ENCODE measurements at places on chromosomes 16 and 17. TPM values are rescaled to one million over a fixed set of nuclear protein-coding genes. Genes with fewer than 3 reads are reported as not detected.

Gene SLC47A2
- total RNA-seq: not detected

Gene HNF1B
- total RNA-seq: not detected

Gene NIP7
- total RNA-seq: 35.3 TPM

Gene PNMT
- total RNA-seq: 2.4 TPM

Gene TRIM65
- total RNA-seq: 48.6 TPM

DNA sequence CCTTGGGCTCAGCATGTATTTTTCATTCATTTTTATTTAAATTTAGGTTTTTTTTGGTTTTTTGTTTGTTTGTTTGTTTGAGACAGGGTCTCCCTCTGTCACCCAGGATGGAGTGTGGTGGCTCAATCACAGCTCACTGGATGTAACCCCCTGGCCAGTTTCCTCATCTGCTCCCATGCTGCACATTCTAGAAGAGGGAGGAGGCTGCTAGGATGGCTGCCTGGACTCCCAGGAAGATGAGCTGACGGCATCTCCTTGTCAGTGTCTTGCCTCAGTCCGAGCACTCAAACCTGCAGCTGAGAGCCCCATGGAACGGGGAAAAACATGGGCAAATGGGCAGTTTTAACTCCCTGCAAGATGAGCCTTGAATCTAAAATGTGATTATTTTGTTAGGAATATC is 7.5 kb downstream of the MEAK7 start:
- DNase-seq: no peak

DNA sequence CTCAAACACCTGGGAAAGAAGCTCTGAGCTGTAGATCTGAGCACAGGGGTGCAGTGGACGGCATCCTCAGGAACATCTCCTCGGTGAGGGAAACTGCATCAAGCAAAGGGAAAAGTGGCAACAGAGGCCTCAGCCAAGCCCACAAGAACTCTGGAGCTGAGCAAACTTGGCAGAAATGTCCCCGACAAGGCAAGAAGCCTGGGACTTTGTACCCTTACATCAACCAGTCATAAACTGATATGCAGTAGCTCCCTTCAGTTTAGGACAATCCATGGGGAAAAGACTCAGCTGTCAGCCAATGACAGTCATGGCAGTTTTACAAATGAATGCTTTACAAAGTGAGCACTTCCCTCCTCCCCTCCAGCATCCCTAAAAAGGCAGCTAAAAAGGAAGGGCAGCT is 210.0 kb upstream of the DYNLRB2 start:
- no peak for DNase-seq

GRCh38 chr17:54494721-54495715 is 405.6 kb upstream of the TOM1L1 start:
- DNase-seq: no peak

GRCh38 chr17:82892899-82893565 is 53.2 kb upstream of the ZNF750 start:
- DNase-seq: no peak

- DNase-seq: no peak
Measured at GRCh38 chr17:36611345-36612072, 10.1 kb downstream of the MRM1 start.

DNA sequence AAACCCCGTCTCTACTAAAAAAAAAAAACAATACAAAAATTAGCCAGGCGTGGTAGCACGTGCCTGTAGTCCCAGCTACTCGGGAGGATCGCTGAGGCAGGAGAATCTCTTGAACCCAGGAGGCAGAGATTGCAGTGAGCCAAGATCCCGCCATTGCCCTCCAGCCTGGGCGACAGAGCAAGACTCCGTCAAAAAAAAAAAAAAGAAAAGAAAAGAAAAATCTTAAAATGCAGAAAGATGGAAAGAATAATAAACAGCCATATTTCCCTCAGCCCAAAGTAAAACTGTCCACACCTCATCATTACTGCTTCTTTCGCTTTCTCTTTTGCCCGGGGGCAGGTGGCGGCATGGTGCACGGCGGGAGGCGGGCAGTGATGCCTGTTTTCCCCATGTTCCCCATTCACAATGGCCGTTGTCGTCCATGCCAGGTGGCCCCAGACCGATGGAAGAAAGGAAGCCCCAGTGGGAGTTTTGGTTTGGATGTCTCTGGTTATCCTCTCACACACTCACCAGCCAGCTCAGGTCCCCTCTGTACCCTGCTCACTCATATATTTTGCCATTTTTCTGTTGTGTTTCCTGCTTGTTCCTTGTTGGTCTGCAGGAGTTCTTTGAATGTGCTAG is 37.0 kb upstream of the PEMT start:
- DNase-seq: no peak

DNA sequence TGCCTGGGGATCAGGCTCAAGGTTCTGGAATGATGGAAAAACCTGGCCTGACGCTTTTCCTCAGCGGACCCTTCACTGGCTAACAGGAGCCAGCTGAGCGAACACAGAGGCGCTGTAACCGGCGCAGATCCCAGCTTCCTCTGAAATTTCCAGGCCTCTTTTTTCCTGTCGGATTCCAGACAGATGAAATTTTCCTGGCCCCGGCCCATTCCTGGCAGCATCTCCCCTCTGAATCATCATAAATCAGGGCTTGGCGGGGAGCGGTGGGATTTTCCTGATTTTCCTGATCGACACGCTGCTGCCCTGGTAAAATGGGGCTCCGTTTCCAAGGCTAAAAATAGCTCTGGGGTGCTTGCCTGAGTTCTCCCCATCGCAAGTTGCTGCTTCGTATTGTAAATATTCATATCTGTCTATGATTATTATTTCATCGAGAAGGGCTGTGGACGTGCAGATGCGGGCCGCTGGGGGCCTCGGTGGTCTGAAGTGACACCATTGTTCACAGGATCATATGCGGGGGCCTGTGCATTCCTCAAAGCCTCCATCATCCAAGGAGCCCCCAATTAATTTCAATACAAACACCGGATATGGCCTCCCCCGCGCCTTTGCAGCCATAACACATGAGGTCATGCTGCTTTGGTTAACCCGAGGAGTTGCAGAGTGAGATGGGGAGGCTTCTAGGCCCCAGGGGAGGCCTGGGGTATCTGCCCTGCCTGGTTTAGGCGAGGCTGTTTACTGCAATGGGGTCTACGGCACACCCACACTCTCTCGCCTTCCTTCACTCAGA is 45.8 kb upstream of the ETV4 start:
- no peak for DNase-seq

DNA sequence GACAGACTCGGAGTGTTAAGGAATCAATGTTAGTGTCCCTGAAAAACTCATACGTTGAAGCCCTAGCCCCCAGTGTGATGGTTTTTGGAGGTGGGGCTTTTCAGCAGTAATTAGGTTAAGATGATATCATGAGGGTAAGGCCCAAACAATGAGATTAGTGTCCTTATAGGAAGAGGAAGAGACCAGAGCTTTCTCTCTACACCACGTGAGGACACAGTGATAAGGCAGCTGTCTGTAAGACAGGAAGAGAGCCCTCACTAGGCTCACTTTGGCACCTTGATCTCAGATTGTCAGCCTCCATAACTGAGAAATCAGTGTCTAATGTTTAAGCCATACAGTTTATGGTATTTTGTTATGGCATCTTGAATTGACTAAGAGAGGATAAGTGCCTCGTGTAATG is 403.2 kb downstream of the NPIPA7 start:
- no peak for DNase-seq

DNA sequence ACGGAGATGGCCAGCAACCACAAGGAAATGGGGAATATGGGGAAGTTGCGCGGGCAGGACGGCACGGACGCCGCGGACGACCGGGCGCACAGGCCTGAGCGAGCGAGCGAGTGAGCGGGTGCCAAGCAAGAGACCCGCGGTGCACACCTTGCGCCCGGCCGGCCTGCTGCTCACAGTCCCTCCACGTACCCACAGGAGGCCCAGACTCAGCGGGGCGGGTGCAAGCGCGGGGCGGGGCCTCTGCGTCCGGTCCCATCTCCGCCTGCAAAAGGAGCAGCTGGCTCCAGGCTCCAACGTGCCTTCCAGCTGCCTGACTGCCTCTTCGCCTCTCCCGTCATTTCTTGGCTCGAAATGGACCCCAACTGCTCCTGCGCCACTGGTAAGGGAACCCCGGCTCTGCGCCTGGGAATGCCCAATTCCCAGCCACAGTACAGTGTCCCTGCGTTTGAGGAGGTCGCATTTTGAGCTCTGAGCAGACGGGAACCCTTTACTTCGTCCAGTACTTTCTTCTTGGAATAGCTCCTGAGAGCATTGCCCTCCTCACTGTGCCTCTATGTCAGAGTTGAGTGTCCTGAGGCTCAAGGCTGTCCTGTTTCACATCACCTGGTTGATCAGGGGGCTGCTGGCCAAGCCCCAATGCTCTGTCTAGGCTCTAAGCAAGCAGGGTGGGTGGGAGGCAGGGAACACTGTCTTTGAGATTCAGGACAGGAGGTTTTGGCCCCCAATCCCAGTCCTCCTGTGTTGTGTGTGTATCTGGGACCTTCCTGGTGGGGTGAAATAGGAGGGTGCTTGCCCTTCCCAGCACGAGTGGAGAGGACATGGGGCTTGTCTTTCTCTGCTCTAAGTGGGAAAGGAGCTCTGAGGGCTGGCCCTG is 8.1 kb upstream of the MT1E start:
- no peak for DNase-seq

DNA sequence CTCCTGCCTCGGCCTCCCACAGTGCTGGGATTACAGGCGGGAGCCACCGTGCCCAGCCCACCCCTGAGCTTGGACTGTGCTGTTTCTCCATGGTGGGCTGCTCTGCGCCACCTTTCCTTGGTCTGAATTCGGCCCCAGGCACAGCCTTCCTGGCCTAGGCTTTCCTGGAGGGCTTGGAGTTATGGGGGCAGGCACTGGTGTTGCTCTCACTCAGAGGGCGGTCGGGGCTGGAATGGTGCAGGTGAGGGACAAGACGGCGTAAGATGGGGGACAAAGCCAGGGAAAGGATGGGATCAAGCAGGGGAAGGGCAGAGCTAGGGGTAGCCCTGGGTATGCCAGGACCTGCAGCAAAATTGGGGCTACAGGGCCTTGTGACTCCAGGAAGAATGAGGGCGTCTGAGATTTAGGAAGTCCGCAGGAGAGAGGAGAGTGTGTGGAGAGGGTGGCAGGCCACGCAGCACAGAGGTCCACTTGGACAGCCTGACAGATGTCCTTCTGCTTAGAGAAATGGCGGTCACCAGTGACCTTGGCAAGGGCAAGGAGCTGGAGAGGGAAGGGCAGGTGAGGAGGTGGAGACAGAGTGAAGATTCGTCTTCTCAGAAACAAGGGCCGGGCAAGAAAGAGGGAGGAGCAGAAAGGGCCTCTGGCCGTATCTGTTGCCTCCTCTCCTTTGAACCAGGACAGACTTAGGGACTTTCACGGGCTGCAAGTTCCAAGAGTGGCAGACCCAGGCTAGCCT is 1.6 kb upstream of the ATP6V0C start:
- DNase-seq: no peak

DNA sequence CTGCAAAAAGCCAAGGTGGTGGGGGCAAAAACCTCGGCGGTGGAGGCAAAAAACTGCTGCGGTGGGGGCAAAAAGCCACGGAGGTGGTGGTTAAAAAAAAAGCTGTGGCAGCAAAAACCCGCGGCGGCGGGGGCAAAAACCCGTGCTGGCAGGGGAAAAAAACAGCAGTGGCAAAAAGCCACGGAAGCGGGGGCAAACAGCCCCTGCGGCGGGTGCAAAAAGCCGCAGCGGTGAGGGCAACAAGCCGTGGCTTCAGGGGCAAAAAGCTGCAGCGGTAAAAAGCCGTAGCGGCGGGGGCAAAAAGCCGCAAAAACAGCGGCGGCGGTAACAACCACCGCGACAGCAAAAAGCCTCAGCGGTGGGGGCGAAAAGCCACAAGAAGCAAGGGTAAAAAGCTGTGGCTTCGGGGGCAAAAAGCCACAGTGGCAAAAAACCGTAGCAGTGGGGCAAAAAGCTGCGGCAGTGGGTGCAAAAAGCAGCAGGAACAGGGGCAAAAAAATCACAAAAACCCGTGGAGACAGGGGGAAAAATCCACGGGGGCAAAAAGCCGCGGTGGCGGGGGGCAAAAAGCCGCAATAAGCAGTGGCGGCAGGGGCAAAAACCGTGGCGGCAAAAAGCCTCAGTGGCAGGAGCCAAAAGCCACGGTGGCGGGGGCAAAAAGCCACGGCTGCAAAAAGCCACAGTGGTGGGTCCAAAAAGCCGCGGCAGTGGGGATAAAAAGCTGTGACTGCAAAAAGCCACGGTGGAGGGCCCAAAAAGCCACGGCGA is 193.7 kb downstream of the SHCBP1 start:
- DNase-seq: no peak

DNA sequence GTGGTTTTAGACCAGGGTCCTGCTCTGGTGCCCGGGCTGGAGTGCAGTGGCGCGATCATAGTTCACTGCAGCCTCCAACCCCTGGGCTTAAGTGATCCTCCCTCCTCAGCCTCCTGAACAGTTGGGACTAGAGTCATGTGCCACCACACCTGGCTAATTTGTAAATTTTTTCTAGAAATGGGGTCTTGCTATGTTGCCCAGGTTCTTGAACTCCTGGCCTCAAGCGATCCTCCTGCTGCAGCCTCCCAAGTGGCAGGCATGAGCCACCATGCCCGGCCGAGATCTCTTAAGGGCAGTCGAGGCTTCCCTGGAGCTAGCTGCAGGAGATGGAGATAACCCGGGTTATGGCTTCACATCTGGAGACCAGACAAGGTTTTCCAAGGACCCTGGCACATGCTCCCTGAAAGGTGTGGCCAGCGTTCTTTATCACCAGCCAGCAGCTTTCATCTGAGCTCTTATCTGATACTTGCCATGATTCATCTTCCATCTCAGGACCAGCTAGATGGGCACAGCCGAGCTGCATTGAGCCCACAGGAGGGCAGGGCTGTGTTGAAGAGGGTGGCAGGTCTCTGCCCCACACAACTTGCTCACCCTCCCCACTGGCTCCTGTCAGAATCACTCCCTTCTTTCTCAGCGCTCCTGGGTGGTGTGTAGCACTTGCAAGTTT is 28.6 kb downstream of the SCNN1B start:
- no peak for DNase-seq

GRCh38 chr17:3012926-3013581 is 50.4 kb downstream of the OR1D5 start:
- DNase-seq: peak; percentile 45

DNA sequence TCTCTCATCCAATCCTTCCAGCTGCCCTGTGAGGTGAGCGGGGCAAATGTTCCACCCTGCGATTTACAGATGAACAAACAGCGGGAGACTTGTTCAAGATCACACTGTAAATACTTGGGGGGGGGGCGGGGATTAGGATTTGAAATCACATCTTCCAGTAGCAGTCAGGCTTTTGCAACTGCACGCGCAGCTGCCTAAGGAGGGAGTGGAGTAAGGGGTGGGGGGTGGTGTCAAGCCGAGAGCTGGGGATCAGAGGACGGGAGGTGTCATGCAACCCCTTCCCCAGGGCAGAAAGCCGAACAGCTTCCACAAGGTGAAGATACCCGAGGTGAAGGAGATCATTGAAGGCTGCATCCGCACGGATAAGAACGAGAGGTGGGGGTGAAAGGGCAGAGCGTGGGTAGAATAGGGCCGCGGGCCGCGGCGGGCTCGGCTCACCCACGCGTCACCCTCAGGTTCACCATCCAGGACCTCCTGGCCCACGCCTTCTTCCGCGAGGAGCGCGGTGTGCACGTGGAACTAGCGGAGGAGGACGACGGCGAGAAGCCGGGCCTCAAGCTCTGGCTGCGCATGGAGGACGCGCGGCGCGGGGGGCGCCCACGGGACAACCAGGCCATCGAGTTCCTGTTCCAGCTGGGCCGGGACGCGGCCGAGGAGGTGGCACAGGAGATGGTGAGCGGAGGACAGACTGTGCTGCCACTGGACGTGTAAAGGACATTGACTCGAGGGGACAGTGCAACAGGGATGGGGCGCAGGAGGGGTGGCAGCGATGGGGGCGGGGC is 4.6 kb downstream of the WNK4 start:
- no peak for DNase-seq
